Ovary (tissue), 10 donors: ENCODE measurements at places on chromosomes 13 and 19. TPM values are rescaled to one million over a fixed set of nuclear protein-coding genes. Genes with fewer than 3 reads are reported as not detected.
A peak's percentile ranks its signal among the peaks of the same experiment; 100 is the strongest.

DNA sequence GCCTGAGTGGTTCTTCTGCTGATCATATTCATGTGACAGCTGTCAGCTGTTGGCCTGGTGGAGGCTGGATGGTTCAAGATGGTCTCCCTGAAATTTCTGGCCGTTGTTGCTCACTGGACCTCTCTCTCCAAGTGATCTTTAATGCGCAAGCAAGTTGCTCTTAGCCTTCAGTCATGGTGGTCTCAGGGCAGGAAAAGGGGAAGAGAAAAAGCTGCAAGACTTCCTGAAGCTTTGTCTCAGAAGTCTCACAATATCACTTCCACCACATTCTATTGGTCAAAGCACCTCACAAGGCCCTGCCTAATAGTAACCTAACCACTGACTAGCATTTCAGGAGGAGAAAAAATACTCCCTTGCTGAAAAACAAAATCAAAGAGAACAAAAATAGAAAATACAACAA, 1.6 kb upstream of the ZNF567 start:
- no peak overlapping the region for H3K27ac ChIP-seq
- DNase-seq: no peak
- no peaks in the 10 kb centered on the region for H3K27me3 ChIP-seq
- no peak overlapping the region for H3K4me3 ChIP-seq

The ADGRE1 gene
- polyA plus RNA-seq: 0.80 TPM

GRCh38 chr19:50327013-50327412, 2.2 kb downstream of the KCNC3 start:
- peaks cover 3% of the 10 kb centered on the region for H3K4me1 ChIP-seq
- no peak overlapping the region for H3K4me3 ChIP-seq
- no peak for DNase-seq
- no peak overlapping the region for H3K27ac ChIP-seq

DNA sequence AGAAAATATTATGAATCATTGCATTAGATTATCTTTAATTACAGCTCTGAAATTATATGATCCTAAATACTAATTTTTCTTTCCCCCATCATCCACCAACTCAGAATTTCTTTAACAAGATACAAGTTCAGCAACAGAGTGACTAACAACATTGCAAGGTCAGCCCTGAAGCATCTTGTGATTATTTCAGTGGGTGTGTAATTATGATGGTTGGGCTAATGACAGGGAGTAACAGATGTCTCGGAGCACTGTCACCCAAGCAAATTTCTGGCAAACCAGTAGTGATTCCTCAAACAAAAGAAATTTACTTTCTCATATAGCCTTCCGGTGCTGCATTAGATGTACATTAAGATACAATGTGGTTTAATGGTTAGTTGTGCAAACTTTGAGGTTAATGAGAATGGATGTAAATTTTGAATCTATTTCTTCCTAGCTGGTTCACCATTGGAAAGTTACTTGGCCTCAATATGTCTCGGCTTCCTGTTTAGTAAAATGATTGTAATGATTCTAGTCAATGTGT, 238.9 kb downstream of the ITGBL1 start:
- H3K36me3 ChIP-seq: no peaks in the 10 kb centered on the region
- H3K27me3 ChIP-seq: no peaks in the 10 kb centered on the region
- no peak overlapping the region for H3K27ac ChIP-seq
- no peaks in the 10 kb centered on the region for H3K4me1 ChIP-seq
- H3K4me3 ChIP-seq: no peak overlapping the region

The ADM5 gene
- polyA plus RNA-seq: 1.6 TPM

GRCh38 chr19:50344661-50345318, 15.6 kb upstream of the KCNC3 start:
- no peak for DNase-seq
- no peaks in the 10 kb centered on the region for H3K36me3 ChIP-seq
- no peaks in the 10 kb centered on the region for H3K4me1 ChIP-seq
- no peak overlapping the region for H3K27ac ChIP-seq
- no peak overlapping the region for H3K4me3 ChIP-seq

- H3K4me1 ChIP-seq: no peaks in the 10 kb centered on the region
- DNase-seq: no peak
- H3K4me3 ChIP-seq: no peak overlapping the region
- H3K36me3 ChIP-seq: no peaks in the 10 kb centered on the region
- no peaks in the 10 kb centered on the region for H3K27me3 ChIP-seq
Observed at GRCh38 chr13:44385847-44386246, 12.2 kb downstream of the SERP2 start.

GRCh38 chr19:390386-391206, 18.4 kb downstream of the C2CD4C start:
- no peak for DNase-seq
- no peaks in the 10 kb centered on the region for H3K27me3 ChIP-seq
- H3K4me1 ChIP-seq: no peaks in the 10 kb centered on the region

The FREM2 gene
- 0.27 TPM for polyA plus RNA-seq

DNA sequence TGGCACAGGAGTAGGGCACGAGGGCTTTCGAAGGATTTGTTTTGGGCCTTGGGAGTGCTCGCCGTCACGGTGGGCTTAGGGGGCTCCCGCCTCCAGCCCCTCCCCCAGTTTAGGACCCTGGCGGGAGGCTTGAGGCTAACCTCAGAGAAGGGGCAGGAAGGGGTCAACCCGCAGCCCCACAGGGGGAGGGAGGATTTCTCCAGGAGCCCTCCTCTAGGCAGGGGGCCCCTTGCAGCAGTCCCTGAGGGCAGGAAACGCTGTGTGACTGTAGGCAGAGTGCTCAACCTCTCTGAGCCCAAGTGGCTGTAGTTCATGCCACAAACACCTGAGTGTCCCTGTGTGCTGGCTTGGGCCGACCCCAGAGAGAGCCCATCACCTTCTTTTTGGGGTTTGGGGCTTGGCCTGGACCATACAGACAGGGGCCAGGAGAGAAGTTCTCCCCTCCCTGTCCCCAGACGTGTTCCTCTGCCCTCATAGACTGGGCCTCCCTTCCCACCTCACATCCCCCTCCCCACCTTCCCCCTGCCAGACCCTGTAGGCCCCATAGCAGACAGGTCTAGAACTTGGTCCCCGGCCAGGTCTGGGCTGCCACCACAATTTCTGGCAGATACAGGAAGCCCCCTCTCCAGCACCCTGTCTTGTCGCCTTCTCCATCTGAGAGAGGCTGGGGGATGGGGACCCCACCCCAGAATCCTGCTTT, 8.1 kb downstream of the ISYNA1 start:
- no peaks in the 10 kb centered on the region for H3K27me3 ChIP-seq
- H3K4me1 ChIP-seq: peaks cover 26% of the 10 kb centered on the region
- peak; percentile 72 for DNase-seq
- H3K36me3 ChIP-seq: no peaks in the 10 kb centered on the region
- peak overlapping the region; percentile 36 for H3K4me3 ChIP-seq
- peak overlapping the region; percentile 87 for H3K27ac ChIP-seq

- no peak overlapping the region for H3K4me3 ChIP-seq
- H3K36me3 ChIP-seq: no peaks in the 10 kb centered on the region
- H3K27ac ChIP-seq: no peak overlapping the region
- H3K4me1 ChIP-seq: peaks cover 2% of the 10 kb centered on the region
Observed at GRCh38 chr13:49693191-49693733, 2.0 kb upstream of the EBPL start.

- H3K27ac ChIP-seq: no peak overlapping the region
- no peak for DNase-seq
- no peaks in the 10 kb centered on the region for H3K27me3 ChIP-seq
- no peaks in the 10 kb centered on the region for H3K4me1 ChIP-seq
- H3K36me3 ChIP-seq: no peaks in the 10 kb centered on the region
Observed at GRCh38 chr13:102757006-102757405, 16.6 kb downstream of the TEX30 start.

The ZNF844 gene
- polyA plus RNA-seq: 17.9 TPM

- H3K4me1 ChIP-seq: no peaks in the 10 kb centered on the region
- DNase-seq: no peak
- no peak overlapping the region for H3K4me3 ChIP-seq
- H3K27ac ChIP-seq: no peak overlapping the region
- H3K36me3 ChIP-seq: no peaks in the 10 kb centered on the region
Observed at GRCh38 chr13:54301085-54301484, 1272.5 kb downstream of the OLFM4 start.

GRCh38 chr19:46009530-46010510, 13.0 kb downstream of the PGLYRP1 start:
- H3K27ac ChIP-seq: no peak overlapping the region
- H3K4me3 ChIP-seq: no peak overlapping the region
- H3K27me3 ChIP-seq: peaks cover 3% of the 10 kb centered on the region
- DNase-seq: peak; percentile 77

DNA sequence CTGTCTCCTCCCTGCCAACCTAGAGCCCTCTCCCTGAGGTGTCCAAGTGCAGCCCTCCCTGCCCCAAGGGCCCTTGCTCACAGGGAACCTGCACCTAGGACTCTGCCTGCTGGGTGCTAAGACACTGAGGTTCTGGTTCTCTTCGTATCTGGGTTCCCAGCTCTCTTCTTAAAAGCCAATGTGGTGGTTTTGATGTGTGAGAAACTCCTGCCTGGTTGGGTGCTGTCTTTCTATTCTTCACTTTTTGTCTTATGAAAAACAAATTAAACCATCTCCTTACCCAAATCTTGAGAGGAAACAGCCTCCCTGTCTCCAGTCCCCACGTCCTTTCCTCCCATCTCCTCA, 4.3 kb upstream of the KMT2B start:
- H3K4me1 ChIP-seq: peaks cover 5% of the 10 kb centered on the region
- no peak overlapping the region for H3K4me3 ChIP-seq
- H3K36me3 ChIP-seq: no peaks in the 10 kb centered on the region
- no peak overlapping the region for H3K27ac ChIP-seq
- DNase-seq: no peak

DNA sequence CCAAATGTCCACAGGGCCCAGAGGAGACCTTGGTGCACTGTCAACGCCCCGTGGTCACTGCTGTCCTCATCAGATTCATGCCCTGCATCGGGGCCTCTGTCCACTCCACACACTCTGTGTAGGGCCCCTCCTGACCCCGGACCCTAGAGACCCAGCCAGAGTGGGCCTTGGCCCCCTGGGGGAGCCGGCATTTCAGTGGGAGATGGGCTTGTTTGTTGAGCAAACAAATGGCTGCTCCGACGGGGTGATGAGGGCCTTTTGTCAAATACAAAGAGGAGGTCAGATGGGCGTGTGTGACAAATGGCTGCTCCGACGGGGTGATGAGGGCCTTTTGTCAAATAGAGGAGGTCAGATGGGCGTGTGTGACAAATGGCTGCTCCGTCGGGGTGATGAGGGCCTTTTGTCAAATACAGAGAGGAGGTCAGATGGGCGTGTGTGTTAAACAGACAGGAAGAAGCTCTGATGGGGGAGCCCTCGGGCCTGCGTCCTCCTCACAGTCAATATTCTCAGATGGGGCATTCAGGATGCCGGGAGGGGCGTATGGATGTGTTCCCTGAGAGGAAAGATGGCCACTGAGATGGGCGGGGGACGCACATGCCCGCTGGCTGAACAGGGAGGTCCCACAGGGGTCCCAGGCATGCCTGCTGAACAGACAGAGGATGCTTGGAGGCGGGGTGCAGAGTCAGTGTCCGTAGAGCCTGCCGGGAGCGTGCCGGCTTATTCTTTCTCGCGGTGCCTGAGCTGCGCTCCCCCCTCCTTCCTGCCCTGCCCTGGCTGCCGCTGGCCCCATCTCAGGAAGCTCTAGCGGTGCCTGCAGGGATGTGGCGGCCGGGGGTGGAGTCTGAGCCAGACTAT, 36.3 kb downstream of the SMIM24 start:
- H3K36me3 ChIP-seq: no peaks in the 10 kb centered on the region
- H3K27ac ChIP-seq: no peak overlapping the region
- H3K27me3 ChIP-seq: no peaks in the 10 kb centered on the region
- DNase-seq: no peak
- H3K4me1 ChIP-seq: peaks cover 1% of the 10 kb centered on the region

DNA sequence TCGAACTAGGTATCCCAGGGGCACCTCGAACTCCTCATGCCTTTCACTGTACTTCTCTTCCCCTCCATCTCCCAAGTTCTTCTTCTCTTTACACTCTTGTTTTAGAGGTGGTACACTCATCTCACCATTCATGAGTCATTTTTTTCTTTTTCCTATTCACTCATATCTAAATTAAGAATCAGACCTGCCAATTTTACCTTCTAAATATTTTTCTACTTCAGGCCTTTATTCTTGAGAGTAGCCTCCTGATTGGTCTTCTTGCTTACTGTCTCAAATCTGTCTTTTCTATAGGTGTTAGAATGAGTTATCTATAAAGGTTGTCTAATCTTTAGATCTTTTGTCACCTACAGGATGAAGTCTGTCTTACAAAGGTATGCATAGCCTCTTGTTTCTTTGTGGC, 20.7 kb downstream of the TDRD3 start:
- DNase-seq: no peak
- H3K4me3 ChIP-seq: no peak overlapping the region
- H3K4me1 ChIP-seq: peaks cover 1% of the 10 kb centered on the region
- H3K36me3 ChIP-seq: no peaks in the 10 kb centered on the region

GRCh38 chr19:28691683-28692082, 521.3 kb downstream of the UQCRFS1 start:
- H3K4me1 ChIP-seq: no peaks in the 10 kb centered on the region
- no peaks in the 10 kb centered on the region for H3K27me3 ChIP-seq
- no peak for DNase-seq
- H3K36me3 ChIP-seq: no peaks in the 10 kb centered on the region
- H3K27ac ChIP-seq: no peak overlapping the region
- no peak overlapping the region for H3K4me3 ChIP-seq

The KRTDAP gene
- not detected for polyA plus RNA-seq

The ZNF66 gene
- 8.4 TPM for polyA plus RNA-seq
